ENCODE measurements at places on chromosomes 1 and 21.
A peak's percentile ranks its signal among the peaks of the same experiment; 100 is the strongest.

GRCh38 chr1:46575778-46576177, 24.3 kb upstream of the KNCN start:
- H3K4me1 ChIP-seq = peaks cover 18% of the 10 kb centered on the region
- no peaks in the 10 kb centered on the region for H3K27me3 ChIP-seq
- H3K4me3 ChIP-seq = no peak overlapping the region
- peaks cover 8% of the 10 kb centered on the region for H3K36me3 ChIP-seq

DNA sequence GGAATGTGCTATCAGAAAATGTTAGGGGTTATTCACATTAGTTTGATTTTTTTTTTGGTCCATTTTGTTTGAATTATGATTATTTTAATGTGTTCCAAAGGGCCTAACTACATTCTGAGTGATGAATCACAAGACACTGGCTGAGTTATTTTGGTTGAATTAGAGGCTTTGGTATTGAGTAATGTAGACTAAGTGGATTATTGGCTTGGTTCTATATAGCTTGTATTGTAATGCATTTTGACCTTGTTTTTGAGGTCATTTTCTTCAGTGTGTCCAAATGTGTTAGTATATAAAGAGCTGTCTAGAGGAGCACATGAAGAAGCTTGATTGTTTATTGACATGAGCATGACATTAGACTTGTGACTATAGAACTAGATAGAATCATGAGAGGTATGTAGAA, 3.4 kb downstream of the ZNF326 start:
- H3K36me3 ChIP-seq = peaks cover 14% of the 10 kb centered on the region
- H3K4me1 ChIP-seq = peaks cover 31% of the 10 kb centered on the region

DNA sequence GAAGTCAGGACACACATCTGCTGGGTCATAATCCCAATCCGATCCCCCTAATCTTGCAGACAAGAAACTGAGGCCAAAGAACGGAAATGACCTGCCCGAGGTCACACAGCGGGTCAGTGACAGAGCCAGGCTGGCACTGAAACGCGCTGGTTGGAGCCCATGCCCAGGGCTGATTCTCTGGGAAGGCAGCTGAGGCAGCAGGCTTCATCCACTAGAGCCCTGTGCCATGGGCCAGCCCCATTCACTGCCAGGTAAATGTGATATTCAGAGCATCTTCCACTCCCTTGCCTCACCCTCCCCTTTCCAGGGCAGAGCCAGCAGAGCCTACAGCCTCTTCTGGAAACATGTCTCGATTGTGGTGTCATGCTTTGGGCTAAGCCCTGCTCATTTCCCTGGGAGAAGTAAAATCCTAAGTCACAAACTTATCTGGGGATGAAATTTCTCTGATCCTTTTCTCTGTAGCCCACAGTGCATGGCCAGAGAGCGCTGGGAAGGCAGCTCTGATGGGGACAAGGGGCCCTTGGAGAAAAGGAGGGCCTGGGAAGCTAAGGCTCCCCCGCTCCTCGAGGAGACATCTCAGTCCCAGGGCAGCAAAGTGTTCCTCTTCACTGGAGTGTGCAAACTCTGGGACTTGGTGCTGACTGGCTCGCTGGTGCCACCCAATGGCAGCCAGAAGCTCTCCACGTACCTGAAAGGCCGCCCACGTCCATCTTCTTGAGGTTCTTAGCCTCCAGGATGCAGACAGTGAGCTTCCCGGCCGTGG, 110.4 kb downstream of the SYT2 start:
- H3K27ac ChIP-seq = peak overlapping the region; percentile 8
- peak; percentile 81 for DNase-seq
- H3K4me3 ChIP-seq = no peak overlapping the region
- peaks cover 7% of the 10 kb centered on the region for H3K4me1 ChIP-seq
- no peaks in the 10 kb centered on the region for H3K27me3 ChIP-seq

DNA sequence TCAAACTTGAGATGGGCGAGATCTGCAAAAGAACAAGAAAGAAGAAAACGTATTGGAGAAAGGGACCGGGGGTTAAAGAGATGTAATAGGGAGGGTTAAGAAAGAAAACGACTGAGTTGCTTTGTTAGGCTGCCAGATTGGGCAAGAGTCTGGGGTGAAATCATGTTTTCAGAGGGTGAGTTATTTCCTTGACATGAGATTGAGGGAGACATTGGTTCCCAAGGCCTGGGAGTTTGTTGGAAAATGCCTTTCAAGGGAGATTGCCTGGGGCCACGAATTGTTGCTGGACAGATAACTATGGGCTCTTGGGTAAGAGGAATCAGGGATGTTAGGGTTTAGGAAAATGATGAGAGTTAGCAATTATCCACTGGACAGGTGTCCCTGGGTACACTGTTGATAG, 776 bp upstream of the CADM3 start:
- no peaks in the 10 kb centered on the region for H3K36me3 ChIP-seq
- DNase-seq = no peak
- no peak overlapping the region for H3K27ac ChIP-seq

DNA sequence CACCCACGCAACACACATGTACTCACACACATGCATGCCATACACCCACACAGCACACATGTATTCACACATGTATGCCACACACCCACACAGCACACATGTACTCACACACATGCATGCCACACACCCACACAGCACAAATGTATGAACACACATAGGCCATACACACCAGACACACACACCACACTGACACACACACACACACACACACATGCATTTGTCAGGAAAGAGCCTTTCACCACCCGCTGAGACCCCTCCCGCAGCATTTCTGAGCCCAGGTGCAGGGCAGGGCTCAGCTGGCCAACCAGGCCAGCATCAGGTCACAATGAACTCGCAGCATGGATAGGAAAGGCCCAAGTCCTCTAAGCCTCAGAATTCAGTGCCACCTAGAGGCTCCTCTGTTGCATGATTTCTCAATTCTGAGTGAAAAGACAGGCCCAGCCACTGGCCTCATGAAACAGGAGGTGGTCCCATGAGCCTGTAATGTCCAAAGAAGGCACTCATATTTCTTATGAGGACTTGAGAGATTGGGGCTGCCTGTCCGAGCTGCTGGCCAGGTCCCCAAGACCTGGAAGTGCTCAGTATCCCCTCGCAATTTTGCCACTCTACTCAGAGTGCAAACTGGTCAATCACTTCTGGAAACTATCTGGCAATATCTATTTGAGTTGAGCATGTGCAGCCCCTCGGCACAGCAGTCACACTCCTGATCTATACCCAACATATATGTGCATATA, 57.3 kb downstream of the PSMG1 start:
- peak overlapping the region; percentile 75 for H3K4me3 ChIP-seq
- H3K27ac ChIP-seq = peak overlapping the region; percentile 32
- no peaks in the 10 kb centered on the region for H3K36me3 ChIP-seq
- peaks cover 13% of the 10 kb centered on the region for H3K4me1 ChIP-seq

- DNase-seq = no peak
- no peak overlapping the region for H3K4me3 ChIP-seq
- no peak overlapping the region for H3K27ac ChIP-seq
- H3K27me3 ChIP-seq = peaks cover 52% of the 10 kb centered on the region
- H3K36me3 ChIP-seq = no peaks in the 10 kb centered on the region
Measured at GRCh38 chr1:18290740-18291412, 183.3 kb downstream of the IGSF21 start.

Data from type B pancreatic cell (in vitro differentiated cells).